Karpas-422 (cell line): ENCODE measurements at places on chromosomes 1 and 21.

DNA sequence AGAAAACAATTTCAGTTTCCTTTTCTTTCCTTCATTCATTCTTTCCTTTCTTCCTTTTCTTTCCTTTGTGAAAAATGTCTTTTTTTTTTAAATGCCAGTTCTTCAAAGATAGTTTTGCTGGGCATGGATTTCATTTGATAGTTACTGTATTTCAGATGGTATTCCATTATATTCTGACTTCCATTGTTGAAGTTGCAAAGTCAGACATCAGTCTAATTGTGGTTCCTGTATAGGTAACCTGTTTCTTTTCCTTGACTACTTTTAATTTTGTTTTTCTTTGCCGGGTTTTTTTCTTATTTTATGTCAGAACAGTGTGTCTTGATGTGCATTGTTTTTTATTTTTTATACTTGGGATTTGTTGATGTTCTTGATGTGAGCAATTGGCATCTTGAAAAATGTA lies 40.4 kb upstream of the MPC2 start:
- no peak for DNase-seq
- H3K27me3 ChIP-seq, result no peaks in the 10 kb centered on the region
- no peak overlapping the region for H3K4me3 ChIP-seq
- H3K27ac ChIP-seq, result no peak overlapping the region
- peaks cover 49% of the 10 kb centered on the region for H3K36me3 ChIP-seq

- H3K27me3 ChIP-seq, result no peaks in the 10 kb centered on the region
- H3K4me1 ChIP-seq, result no peaks in the 10 kb centered on the region
- no peak overlapping the region for H3K4me3 ChIP-seq
- H3K36me3 ChIP-seq, result no peaks in the 10 kb centered on the region
- no peak overlapping the region for H3K27ac ChIP-seq
- no peak for DNase-seq
Measured at GRCh38 chr1:171112119-171112518, 21.4 kb downstream of the FMO3 start.

- no peaks in the 10 kb centered on the region for H3K36me3 ChIP-seq
- no peaks in the 10 kb centered on the region for H3K4me1 ChIP-seq
- no peak overlapping the region for H3K4me3 ChIP-seq
Measured at GRCh38 chr1:17184822-17185484, 20.0 kb upstream of the PADI1 start.

DNA sequence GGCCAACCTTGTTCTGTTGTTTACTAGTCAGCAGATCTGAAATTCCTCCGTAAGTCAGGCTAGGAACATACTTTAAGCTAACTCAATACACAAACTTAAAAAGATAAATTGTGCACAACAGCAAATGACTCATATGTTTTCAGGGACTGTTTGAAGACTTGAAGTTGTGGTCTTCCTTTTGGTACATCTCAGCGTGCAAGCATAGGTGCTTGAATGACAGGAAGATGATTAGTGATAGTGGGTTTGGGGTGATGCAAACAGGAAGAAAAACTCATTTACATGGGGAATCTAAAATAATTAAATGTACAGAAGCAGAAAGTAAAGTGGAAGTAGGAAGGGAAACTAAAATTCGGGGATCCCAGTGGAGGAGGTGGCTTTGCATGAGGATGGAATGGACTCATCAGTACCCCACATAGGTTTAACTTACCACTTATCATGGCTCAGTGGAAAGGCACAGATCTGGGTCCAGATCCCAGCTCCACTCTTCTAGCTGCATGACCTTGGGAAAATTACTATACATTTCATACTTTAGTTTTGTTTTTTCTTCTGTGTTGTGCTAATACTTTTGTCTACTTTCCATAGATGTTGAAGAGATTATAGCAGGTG lies 122.3 kb downstream of the XCL2 start:
- no peaks in the 10 kb centered on the region for H3K36me3 ChIP-seq
- H3K27me3 ChIP-seq, result no peaks in the 10 kb centered on the region
- no peak overlapping the region for H3K27ac ChIP-seq
- no peak overlapping the region for H3K4me3 ChIP-seq

DNA sequence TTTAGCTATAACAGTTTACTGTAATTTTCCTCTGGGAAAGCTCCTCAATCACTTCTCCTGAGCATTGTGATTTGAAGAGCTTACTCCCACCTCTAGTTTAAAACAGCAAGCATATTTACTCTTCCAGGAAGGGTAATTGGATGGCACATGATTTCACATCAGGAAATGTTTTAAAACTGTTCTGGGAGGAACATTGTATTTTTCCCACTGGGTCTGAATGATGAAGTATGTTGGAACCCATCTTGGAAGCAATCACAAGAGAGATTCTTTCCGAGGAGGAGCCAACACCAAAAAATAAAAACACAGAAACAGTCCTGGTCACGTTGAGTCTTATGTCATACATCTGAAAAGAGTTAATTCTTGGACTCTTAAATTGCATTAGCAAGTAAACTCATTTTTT lies 17.3 kb downstream of the MAP10 start:
- peaks cover 5% of the 10 kb centered on the region for H3K4me1 ChIP-seq
- H3K36me3 ChIP-seq, result no peaks in the 10 kb centered on the region
- H3K27me3 ChIP-seq, result 0 out of 2 replicates have a peak, but pooled peaks cover 2% of the 10 kb centered on the region
- no peak overlapping the region for H3K4me3 ChIP-seq

- no peaks in the 10 kb centered on the region for H3K36me3 ChIP-seq
- H3K4me3 ChIP-seq, result no peak overlapping the region
- no peak overlapping the region for H3K27ac ChIP-seq
- peaks cover 30% of the 10 kb centered on the region for H3K4me1 ChIP-seq
- H3K27me3 ChIP-seq, result no peaks in the 10 kb centered on the region
Measured at GRCh38 chr1:118931876-118932275, 56.3 kb downstream of the TBX15 start.

- H3K27me3 ChIP-seq, result no peaks in the 10 kb centered on the region
- no peak overlapping the region for H3K4me3 ChIP-seq
- peaks cover 24% of the 10 kb centered on the region for H3K4me1 ChIP-seq
- peaks cover 8% of the 10 kb centered on the region; the same call in 1 of the 2 replicates for H3K36me3 ChIP-seq
- no peak overlapping the region for H3K27ac ChIP-seq
- DNase-seq, result no peak
Measured at GRCh38 chr1:36248250-36248894, 24.1 kb downstream of the THRAP3 start.

DNA sequence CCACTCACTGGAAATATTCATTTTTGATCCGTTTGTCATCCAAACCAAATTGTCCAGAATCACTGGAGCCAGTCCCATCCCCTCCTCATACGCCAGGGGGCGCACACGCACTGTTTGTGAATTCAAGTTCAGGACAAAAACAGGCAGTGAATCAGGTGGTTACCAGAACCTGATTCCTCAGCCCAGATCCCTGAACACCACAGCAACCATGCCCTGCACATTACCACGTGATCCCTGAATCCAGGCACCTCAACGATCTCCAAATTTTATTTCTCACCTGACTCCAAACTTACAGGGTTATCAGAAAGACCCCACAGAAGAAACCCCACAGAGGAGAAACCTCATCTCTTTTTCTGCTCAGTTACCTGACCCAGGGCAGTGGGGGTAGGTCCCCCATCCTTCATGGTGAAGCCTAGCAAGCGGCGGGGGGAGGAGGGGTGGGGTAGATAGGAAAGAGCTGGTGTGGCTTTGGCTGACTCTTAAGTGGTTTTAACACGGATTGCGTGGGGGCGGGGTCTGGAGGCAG lies 1.4 kb upstream of the PTPRF start:
- peak; percentile 92 for DNase-seq
- H3K27ac ChIP-seq, result no peak overlapping the region
- no peaks in the 10 kb centered on the region for H3K36me3 ChIP-seq
- no peaks in the 10 kb centered on the region for H3K27me3 ChIP-seq

GRCh38 chr1:165942927-165943597 lies 115.6 kb downstream of the UCK2 start:
- no peak for DNase-seq
- H3K27ac ChIP-seq, result no peak overlapping the region
- no peak overlapping the region for H3K4me3 ChIP-seq
- no peaks in the 10 kb centered on the region for H3K4me1 ChIP-seq
- H3K27me3 ChIP-seq, result no peaks in the 10 kb centered on the region

DNA sequence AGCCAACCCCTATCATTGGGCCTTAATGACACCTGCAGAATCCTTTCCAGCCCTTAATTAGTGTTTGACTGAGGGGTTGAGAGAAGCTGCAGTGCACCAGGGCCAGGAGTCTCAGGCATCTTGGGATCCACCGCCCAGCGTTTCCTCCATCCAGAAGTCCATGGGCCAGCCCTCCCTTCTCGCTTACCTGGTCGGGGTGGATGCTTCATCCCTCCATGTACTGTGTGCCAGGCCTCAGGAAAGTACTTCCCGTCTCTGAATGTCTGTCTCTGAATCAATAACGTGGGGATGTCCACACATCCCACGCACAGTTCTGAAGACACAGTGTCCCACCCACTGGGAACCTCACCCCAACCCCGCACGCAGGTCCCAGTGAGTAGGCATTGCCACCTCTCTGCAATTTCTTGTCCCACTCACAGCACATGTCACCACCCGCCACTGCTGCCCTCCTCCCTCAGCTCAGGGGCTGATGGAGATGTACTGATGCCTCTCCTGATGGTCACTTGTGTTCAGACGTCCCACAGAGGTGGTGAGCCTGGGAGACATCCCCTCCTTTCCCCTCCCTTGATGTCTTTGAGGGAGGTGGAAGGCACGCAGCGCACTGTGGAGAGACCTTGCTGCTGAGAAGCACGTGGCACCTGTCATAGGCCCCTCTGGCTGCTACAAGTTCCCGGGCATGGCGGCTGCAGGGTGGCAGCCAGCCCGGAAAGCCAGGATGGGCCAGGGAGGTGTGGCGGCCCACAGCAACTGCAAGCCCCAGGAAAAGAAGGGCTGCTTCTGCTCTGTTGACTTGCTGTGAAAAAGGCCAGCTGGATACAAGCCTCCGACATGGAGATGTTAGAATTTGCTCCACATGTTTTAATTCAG lies 29.4 kb upstream of the PRSS38 start:
- no peaks in the 10 kb centered on the region for H3K36me3 ChIP-seq
- no peak overlapping the region for H3K27ac ChIP-seq
- 0 out of 2 replicates have a peak, but pooled peaks cover 2% of the 10 kb centered on the region for H3K4me1 ChIP-seq
- no peak for DNase-seq
- no peak overlapping the region for H3K4me3 ChIP-seq
- H3K27me3 ChIP-seq, result no peaks in the 10 kb centered on the region

- H3K27ac ChIP-seq, result no peak overlapping the region
- no peaks in the 10 kb centered on the region for H3K27me3 ChIP-seq
- no peak overlapping the region for H3K4me3 ChIP-seq
- H3K4me1 ChIP-seq, result peaks cover 7% of the 10 kb centered on the region
- H3K36me3 ChIP-seq, result no peaks in the 10 kb centered on the region
Measured at GRCh38 chr1:29057700-29058099, 66.0 kb downstream of the TMEM200B start.

- no peaks in the 10 kb centered on the region for H3K36me3 ChIP-seq
- no peaks in the 10 kb centered on the region for H3K4me1 ChIP-seq
- no peak overlapping the region for H3K27ac ChIP-seq
Measured at GRCh38 chr1:35324486-35324885, 56.0 kb downstream of the ZMYM4 start.

- H3K27ac ChIP-seq, result no peak overlapping the region
- no peaks in the 10 kb centered on the region for H3K27me3 ChIP-seq
- peak overlapping the region; percentile 66; the same call in 1 of the 2 replicates for H3K4me3 ChIP-seq
- peaks cover 30% of the 10 kb centered on the region for H3K4me1 ChIP-seq
- DNase-seq, result peak; percentile 84
Measured at GRCh38 chr1:205229399-205229871, 1.7 kb downstream of the TMCC2 start.

GRCh38 chr1:162019006-162019405 lies 4.7 kb downstream of the OLFML2B start:
- peaks cover 30% of the 10 kb centered on the region for H3K4me1 ChIP-seq
- no peaks in the 10 kb centered on the region for H3K36me3 ChIP-seq
- peaks cover 1% of the 10 kb centered on the region; the same call in 1 of the 2 replicates for H3K27me3 ChIP-seq
- H3K4me3 ChIP-seq, result no peak overlapping the region
- no peak overlapping the region for H3K27ac ChIP-seq
- peak; percentile 88 for DNase-seq

DNA sequence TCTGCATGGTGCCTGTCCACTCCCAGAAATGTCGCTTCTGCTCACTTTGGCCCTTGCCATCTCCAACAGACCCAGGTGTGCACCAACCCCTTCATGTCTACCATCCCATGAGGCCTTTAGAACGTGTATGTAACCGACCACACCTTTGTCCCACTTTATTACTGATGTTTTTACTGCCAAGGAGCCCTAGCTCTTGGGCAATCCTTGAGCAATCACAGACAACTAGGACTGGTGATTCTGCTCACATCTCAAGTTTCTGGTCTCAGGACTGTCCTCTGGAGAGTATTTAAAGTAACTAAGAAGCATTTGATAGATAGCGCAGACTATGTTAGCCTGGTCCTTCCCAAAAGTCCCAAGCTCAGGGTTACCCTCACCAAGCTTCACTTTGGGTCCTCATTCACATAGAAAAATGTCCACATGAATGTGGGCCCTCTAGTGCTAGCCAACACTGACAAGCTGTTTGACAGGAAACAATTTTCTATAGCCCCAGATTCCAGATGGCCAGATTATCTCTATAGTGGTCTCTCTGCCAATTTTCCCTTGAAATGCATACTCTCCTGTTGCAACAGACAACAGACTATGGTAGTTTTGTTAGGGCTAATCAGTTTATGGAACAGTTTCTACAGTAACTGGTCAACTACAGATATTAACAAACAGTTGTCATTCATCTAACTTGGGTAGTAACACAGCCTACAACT lies 6.9 kb upstream of the TMEM81 start:
- H3K4me3 ChIP-seq, result no peak overlapping the region
- no peaks in the 10 kb centered on the region for H3K4me1 ChIP-seq
- peaks cover 15% of the 10 kb centered on the region; the same call in 1 of the 2 replicates for H3K36me3 ChIP-seq
- H3K27ac ChIP-seq, result no peak overlapping the region

DNA sequence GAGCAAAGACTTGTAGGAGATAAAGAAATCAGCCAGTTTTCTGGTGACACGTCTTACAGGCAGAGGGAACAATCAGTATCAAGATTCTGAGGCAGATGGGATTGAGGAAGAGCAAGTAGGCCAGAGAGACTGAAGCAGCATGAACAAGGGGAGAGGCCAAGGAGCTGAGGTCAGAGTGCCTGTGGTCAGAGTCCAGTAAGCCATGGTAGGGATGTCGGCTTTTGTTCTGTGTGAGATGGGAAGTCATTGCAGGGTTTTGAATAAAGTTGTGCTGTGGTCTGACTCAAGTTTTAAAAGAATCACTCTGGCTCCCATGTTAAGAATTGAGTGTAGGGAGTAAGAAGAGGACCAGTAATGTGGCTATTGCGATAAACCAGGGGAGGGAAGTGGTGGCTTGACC lies 85.9 kb upstream of the IVNS1ABP start:
- H3K27me3 ChIP-seq, result no peaks in the 10 kb centered on the region
- H3K4me3 ChIP-seq, result no peak overlapping the region
- H3K36me3 ChIP-seq, result no peaks in the 10 kb centered on the region
- DNase-seq, result no peak

DNA sequence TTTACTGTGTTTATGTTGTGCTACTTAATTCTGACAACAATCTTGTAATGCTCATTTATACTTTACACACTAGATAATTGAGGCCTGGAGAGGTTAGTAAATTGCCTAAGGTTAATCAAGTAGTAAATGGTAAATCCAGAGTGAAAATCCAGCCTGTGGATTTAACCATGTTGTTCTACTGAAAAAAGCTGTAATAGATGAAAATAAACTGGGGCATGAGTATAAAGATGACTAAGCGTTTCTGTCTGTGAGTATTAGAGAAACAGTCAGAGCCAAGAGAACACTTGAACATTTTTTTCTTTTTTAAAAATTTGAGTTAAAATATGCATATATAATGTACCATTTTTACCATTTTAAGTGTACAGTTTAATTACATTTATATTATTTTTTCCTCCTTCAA lies 47.9 kb upstream of the LEPR start:
- no peak overlapping the region for H3K27ac ChIP-seq
- H3K4me3 ChIP-seq, result no peak overlapping the region
- no peaks in the 10 kb centered on the region for H3K36me3 ChIP-seq
- no peaks in the 10 kb centered on the region for H3K27me3 ChIP-seq
- no peaks in the 10 kb centered on the region for H3K4me1 ChIP-seq
- DNase-seq, result no peak

- H3K4me3 ChIP-seq, result no peak overlapping the region
- H3K4me1 ChIP-seq, result no peaks in the 10 kb centered on the region
- no peaks in the 10 kb centered on the region for H3K36me3 ChIP-seq
- H3K27ac ChIP-seq, result no peak overlapping the region
- H3K27me3 ChIP-seq, result no peaks in the 10 kb centered on the region
- DNase-seq, result no peak
Measured at GRCh38 chr1:229316166-229316565, 26.7 kb downstream of the CCSAP start.
